Frontal cortex (tissue), 4 donors: ENCODE measurements at places on chromosomes 3 and 15. TPM values are rescaled to one million over a fixed set of nuclear protein-coding genes. Genes with fewer than 3 reads are reported as not detected.
A peak's percentile ranks its signal among the peaks of the same experiment; 100 is the strongest.

SEMA5B gene
- total RNA-seq: 9.0 TPM

HOMER2 gene
- 45.2 TPM for total RNA-seq

LRRC3B gene
- total RNA-seq: 39.9 TPM

ERC2 gene
- total RNA-seq: 77.9 TPM

GRCh38 chr3:48504051-48504946, at the start of gene SHISA5:
TSS of gene SHISA5 (minus strand) at chr3:48504174. CDS start at chr3:48504094, 80 bp downstream.
- peak; percentile 80 for DNase-seq

GRCh38 chr15:36363335-36363734, 216.1 kb upstream of the CDIN1 start:
- DNase-seq: no peak

GRCh38 chr3:9986230-9986725, 363 bp downstream of the EMC3 start:
- no peak for DNase-seq

- DNase-seq: peak; percentile 54
Measured at GRCh38 chr3:50333744-50334328, 5.8 kb upstream of the TUSC2 start.
